NCI-H460 (cell line): ENCODE measurements at places on chromosomes 3 and 15.

- no peak for DNase-seq
Observed at GRCh38 chr3:132537297-132537696, 59.8 kb upstream of the ACKR4 start.

GRCh38 chr15:26128611-26129140, 265.5 kb upstream of the ATP10A start:
- DNase-seq, result no peak

DNA sequence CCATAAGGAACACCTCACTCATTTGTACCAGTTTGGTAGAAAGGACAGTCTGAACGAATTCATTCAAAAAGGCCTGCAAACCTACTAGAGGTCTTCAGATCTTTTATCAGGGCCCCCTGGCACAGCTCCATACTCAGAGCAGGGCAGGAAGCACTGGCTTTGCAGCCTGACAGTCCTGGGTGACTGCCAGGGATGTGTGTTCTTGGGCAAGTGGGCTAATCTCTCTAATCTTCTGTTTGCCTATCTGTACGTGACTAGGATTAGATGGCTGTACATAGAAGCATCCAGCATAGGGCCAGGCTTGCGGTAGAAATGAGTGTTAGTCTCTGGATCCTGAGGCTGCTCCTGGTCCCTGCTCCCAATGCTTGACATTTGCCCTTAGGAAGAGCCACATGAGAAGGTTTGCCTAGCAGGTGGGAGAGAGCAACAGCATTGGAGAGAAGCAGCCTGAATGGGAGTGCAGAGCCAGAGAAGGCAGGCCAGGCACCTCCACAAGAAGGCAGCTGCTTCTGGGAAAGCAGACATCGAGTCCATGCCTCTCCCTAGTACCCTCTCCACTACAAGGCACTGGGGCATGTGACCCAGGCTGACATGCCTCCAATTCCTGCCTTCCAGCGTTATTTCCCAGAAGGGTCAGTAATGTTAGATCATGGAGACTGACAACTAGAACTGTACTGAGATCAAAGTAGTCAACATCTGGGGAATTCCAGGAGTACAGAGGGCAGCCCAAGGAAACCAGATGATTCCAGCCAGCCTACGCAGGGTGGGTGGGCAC, 1.0 kb upstream of the CXCR6 start:
- no peak for DNase-seq

GRCh38 chr3:10344147-10344943, 23.4 kb upstream of the SEC13 start:
- DNase-seq, result peak; percentile 27

- DNase-seq, result no peak
Observed at GRCh38 chr3:83354205-83354604, 1592.8 kb upstream of the GBE1 start.

DNA sequence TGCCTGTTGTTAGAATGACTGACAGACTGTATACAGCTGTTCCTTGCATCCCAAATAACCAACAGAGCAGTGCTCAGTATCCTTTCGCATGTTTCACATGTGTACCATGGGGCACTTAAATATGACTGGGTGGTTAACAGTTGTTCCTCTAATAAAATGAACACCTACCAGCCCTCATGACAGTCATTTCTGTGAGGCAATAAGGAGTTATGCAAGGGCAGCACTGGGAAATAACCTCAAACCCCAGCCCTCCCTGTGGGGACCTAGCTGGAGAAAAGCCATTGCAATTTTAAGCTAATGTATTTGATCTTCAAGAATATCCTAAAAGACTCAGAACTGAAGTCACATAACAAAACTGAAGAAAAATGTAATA, 7.3 kb downstream of the RFT1 start:
- DNase-seq, result no peak

DNA sequence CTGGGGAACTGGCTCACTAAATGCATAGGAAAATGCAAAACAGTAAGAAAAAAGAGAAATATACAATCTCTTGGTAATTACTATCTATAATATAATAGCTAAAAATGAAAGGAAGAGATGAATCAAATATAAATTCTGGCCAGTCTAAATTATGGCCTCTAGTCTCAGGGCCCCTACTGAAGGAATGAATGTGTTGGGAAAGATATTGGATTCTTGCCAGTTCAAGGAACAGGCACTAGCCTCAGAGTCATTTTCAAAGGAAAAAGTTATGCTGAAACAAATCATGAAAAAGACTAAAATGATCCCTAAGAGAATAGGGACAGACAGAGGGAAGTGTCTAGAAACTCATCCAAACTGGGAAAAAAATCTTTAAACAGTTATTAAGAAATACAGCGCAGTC, 62.4 kb downstream of the C3orf80 start:
- no peak for DNase-seq

DNA sequence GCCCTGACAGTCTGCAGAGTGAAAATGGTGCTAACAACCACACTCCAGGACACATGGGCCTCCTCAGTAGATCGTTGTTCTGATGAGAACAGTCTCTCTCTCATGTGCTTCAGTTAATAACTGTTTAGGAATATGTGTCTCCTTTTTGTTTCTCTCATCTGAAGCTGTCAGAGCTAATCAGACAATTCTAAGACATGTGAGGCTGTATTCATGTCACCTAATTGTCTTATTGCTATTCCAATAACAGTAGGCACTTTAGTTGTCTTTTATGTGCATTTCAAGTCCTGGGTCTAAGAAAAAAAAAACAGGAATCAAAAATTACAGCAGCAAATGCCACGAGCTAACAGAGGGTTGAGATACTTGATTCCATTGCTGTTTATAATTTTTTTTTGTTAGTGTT, 89.1 kb downstream of the WDR49 start:
- DNase-seq, result no peak

GRCh38 chr15:62994439-62994838, 48.1 kb upstream of the TPM1 start:
- DNase-seq, result no peak

- no peak for DNase-seq
Observed at GRCh38 chr3:156985711-156986110, 159.6 kb downstream of the LEKR1 start.

GRCh38 chr15:95511671-95512070, 818.8 kb upstream of the NR2F2 start:
- no peak for DNase-seq

DNA sequence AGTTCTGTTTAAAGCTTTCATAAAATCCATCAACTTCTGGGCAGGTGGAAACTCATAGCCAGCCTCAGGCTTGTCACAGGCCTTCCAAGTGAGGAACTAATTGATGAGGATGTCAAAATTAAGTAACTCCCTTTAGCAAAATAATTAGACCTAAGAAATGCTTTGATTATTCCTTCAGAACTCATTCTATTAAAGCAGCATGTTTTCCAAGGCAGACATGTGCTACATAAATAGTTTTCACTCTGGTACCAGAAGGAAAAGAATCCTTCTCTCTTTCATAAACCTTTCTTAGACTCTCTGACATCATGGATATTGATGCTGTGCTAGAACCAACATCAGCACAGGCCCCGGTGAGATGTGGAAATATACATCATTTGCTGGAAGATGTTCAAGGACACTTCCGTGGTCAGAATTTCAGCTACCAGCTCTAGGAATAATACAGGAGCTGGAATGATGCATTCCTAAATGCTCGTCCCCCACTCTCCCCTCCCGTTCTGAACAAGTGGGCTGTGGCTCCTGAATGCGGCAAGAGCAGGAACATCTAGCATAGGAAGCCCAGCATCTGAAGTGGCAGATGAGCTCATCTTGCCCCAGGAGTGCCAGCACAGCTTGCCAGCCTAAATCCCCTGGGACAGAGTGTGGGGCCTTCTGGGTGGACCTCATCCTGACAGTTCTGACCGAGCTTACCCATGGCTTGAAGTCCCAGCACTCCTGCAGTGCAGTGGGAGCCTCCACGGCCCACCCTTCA, 82.4 kb downstream of the WWTR1 start:
- peak; percentile 96 for DNase-seq

- DNase-seq, result peak; percentile 83
Observed at GRCh38 chr3:162295323-162295983, 798.8 kb downstream of the OTOL1 start.
